Neural progenitor cell (in vitro differentiated cells): ENCODE measurements at places on chromosomes 7 and 10.

DNA sequence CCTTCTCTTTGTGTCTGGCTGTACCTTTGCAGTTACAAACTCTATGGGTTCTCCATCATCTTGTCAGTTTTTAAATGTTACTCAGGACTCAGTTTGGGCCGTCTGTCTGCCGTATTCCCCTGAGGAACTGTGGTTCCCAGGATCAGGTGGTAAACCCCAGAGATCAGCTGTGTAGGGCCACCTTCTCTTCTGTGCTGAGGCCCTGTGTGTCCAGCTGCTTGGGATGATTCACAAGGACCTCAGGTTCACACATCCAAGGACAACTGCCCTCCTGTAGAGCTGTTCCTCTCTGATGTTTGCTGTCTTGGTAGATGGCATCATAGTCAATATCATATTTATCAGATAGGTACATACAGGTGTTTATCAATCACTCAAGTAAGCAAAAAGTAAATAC, 24.5 kb downstream of the CUL1 start:
- DNase-seq, result no peak

- no peak for DNase-seq
These were observed 11.5 kb downstream of the MINDY4 start for GRCh38 chr7:30782690-30783089.

DNA sequence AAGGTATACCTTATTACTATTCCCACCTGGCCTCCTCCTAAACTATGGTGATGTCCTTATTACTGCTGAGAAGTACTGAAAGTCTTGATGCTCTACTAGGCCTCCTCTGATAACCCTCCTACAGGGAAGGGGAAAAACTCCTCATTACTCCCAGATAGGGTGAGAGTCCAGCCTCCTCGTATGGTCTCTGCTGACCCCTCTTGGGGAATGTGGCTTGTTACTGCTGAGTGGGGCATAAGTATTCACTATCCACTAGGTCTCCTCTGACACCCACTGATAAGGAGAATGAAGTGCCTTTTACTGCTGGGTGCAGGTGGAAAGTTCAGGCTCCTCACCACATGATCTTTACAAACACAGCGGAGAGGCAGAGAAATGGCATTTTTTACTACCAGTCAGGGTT, 222.9 kb downstream of the CHRM2 start:
- peak; percentile 69 for DNase-seq

DNA sequence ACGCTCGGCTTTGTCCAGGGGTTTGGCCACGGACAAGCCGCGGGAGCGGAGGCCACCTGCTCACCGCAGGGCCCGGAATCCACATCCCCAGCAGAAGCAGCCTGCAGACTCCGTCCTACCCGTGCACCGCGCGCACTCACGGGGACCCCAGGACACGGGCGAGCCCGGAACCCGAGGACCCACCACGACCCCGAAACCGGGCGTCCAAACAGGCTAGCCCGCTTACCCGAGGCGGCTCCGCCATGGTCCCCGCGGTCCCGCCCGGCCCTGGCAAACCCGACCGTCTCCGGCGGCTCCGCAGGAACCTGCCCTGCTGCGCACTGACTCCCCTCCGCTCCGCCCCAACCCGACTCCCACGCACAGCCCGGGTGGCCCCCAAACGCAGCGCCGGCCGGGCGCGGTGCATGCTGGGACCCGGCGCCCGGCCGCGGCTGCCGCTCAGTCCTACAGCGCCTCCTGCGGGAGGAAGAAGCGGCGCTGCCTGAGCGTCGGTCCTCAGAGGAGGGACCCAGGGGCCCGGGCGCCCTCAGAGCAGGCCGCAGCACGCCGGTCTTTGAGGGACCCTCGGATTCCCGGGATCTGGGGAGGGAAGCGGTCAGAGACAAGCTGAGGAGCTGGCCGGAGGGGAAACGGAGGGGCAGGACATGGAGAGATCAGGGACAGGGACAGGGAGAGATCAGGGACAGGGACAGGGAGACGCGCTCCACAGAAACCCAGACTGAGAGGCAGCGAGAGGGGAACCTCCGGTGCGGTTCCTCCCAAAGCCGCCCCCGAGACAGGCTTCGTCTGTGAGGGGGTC, at the start of gene ZNF786:
ZNF786 (minus strand) TSS at position 322 of the 799 bp plus-strand sequence; CDS start at position 244, 78 bp downstream.
- peak; percentile 95 for DNase-seq

DNA sequence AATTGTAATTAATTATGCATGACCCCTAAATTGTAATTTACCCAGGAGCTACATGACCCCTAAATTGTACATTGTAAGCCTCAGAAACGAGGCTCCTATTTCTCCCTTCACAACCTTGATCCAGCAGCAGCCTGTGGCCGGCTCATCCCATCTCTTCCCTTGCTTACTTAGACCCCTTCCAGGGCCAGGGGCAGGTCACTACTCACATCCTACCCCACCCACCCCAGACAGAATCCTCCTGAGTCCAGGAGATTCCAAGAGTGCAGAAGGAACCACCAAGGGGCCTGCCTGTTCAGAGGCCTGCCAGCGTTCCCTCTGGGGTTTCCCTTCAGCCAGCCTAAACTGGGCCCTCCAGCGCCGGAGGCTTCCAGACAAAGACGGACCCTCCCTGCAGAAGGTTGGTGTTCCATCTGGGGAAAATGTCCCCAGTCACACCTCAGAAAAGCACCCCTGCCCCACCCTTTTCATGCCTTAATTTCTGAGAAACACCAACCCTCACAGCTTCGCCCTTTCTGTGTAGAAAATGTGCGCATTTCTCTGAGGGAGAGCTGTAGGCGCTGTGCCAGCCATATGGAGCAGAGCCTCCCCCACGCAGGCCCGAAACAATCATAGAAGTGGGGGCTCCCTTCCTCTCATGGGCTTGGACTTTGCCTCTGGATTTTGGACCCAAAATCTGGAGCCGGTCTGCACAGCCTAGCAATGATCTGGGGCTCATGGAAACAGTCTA, 19.2 kb downstream of the LEP start:
- no peak for DNase-seq
